Hippocampal formation (tissue), 2 donors: ENCODE measurements at places on chromosomes 13 and 19.
A peak's percentile ranks its signal among the peaks of the same experiment; 100 is the strongest.

GRCh38 chr13:28426381-28426780 is 68.5 kb downstream of the FLT1 start:
- DNase-seq = no peak

DNA sequence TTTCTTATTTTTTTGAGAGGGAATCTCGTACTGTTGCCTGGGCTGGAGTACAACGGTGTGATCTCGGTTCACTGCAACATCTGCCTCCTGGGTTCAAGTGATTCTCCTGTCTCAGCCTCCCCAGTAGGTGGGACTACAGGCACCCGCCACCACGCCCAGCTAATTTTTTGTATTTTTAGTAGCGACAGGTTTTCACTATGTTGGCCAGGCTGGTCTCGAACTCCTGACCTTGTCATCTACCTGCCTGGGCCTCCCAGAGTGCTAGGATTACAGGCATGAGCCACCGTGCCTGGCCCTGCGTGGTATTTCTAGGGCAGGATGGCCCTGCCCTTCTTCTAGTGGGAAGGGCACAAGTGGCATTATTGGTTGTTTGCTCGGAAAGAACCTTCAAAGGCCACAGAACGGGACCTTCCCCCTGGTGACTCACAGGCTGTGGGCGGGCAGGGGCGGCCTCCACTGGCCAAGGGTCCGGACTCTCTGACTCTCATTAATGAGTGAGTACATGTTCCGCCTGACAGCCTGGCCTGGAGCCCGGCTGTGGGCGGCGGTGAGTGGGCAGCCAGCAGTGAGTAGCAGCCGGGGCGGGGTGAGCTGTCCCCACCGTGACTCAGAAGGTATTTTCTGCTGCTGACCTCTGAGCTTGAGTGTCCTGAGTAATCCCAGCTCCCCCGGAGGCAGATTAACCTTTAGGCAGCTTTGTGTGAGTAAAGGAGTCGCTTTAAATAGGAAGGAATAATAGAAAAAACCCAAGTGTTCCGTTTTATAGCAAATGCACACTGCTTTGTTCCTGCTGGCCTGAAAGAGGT is 5.1 kb downstream of the DOT1L start:
- peak; percentile 87 for DNase-seq

GRCh38 chr19:47284324-47284899 is 9.7 kb downstream of the INAFM1 start:
- no peak for DNase-seq

DNA sequence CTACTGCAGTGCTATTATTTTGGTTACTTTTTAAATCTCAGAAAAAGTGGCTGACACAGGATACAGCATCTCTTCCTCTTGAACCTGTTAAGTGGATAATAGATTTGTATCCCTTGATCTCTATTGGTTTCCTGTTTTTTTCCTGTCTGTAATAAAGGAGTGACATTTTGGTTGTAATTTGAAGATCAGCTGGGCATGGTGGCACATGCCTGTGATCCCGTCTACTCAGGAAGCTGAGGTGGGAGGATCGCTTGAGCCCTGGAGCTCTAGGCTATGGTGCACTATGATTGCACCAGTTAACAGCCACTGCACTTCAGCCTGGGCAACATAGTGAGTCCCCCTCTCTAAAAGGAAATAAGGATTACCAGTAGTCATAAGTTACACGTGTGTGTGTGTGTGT is 46.8 kb downstream of the METTL21C start:
- no peak for DNase-seq

GRCh38 chr13:78298657-78299056 is 304.7 kb downstream of the POU4F1 start:
- no peak for DNase-seq

DNA sequence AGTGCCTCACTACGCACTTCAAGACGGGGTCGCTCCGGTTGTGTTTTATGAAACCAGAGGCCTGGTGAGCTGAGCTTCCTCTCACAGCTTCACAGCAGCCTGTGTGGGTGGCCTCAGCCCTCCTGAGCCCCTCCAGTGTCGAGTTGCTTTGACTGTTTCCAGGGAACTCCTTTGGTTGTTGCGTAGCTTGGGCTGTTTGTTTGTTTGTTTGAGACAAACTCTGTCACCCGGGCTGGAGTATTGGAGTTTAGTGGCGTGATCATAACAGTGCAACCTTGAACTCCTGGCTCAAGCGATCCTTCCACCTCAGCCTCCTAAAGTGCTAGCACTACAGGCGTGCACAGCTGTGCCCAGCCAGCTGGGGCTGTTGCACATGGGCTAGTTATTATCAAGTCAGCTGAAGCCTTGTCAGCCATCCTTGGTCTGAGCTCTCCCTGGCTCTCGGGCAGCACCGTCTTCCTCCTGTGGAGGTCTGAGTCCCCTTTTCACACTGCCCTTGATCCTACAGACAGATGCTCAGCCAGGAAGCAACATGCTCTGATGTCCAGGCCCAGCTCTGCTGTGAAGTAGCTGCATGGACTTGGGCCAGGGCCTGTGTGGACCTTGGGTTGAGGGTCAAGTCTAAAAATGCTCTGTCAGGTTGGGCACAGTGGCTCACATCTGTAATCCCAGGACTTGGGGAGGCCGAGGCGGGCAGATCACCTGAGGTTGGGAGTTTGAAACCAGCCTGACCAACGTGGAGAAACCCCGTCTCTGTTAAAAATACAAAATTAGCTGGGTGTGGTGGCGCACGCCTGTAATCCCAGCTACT is 10.2 kb downstream of the DOT1L start:
- DNase-seq = no peak

- DNase-seq = no peak
These were observed 91.3 kb upstream of the C1QTNF9B start for GRCh38 chr13:23988546-23989122.

- no peak for DNase-seq
These were observed 18.4 kb upstream of the RUBCNL start for GRCh38 chr13:46405457-46405856.

DNA sequence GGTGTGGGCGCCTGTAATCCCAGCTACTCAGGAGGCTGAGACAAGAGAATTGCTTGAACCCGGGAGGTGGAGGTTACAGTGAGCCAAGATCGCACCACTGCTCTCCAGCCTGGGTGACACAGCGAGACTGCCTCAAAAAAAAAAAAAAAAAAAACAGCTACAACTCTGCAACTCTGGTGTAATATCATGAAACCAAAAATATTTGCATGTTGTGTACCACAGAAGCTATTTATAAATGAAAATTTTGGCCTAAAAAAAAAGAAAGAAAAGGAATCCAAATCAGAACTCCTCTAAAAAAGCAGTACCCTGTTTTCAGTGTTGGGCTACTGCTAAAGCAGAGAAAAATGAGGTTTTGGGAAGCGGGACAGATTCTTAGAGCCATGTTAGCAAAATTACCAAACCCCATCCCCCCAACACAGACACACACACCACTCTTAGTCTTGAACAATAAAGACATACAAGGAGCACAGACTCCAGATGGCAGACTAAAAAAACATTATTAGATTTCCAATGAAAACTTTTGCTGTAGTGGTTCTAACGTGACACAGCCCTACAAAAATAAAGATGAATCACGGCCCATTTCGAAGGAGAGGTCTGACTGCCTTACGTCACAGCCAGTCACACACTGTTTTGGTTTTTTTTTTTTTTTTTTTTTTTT is 51.5 kb downstream of the INSR start:
- DNase-seq = no peak

DNA sequence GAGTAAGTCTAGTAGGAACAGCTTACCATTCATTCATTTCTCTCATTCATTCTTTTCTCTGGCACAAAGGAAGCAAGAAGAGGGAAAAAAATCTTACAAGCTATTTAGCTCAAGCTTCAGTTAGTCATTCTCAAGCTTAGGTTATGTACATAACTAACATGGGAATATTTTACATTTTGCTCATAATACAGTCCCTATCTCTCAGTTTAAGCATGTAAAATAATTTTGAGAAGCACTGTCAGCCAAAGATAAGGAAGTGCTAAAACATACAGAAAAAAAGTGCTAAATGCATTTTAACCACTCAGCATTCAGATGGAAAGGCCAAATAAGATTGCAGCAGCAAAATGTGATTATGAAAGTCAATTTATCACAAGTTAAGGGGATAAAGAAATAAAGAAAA is 7.9 kb downstream of the RBM26 start:
- no peak for DNase-seq

DNA sequence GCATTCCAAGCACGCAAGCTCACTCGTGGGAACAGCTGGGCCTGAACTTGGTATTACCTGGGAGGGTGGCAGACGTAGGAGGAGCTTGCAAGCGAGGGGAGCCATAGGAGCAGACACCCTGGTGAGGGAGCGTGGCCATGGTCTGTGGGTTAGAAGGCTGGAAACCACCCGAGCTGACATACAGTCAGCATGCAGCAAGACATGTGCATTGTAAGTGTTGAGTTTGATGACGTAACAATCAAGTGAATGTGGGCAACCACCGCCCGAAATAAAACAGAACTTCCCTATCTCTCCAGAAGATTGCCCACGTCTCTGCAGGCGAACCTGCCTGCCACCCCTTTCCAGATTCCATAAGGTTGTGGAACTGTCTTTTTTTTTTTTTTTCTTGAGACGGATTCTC is 26.8 kb downstream of the UBXN6 start:
- no peak for DNase-seq

DNA sequence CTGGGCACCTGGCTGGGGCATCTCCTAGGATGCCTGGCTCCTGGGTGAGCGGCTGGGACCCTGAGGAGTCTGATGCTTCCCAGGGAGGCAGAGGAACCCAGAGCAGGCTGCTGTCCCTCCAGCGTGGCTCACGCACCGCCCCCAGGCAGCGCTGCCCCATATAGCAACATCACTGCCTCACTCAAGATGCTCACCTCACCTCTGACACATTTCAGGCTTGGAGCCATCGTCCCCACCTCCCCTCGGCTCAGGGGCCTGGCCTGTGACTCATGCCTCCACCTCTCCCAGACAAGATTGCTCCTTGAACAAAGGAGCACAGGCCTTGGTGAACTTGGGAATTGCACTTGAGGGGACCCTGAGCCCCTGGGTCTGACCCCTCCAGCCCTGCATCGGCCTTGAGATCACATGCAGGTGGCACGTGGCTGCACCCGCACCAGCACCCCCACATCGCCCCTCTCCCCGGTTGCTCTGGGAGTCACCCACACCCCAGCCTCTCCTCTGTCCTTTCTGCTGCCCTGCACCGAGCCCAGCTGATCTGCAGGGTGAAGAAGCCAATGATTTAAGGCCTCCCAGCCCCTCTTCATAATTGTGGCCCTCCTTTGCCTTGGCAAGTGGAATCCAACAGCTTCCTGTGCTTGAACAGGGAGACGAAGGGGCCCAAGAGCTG is 11.2 kb downstream of the CEBPA start:
- no peak for DNase-seq

DNA sequence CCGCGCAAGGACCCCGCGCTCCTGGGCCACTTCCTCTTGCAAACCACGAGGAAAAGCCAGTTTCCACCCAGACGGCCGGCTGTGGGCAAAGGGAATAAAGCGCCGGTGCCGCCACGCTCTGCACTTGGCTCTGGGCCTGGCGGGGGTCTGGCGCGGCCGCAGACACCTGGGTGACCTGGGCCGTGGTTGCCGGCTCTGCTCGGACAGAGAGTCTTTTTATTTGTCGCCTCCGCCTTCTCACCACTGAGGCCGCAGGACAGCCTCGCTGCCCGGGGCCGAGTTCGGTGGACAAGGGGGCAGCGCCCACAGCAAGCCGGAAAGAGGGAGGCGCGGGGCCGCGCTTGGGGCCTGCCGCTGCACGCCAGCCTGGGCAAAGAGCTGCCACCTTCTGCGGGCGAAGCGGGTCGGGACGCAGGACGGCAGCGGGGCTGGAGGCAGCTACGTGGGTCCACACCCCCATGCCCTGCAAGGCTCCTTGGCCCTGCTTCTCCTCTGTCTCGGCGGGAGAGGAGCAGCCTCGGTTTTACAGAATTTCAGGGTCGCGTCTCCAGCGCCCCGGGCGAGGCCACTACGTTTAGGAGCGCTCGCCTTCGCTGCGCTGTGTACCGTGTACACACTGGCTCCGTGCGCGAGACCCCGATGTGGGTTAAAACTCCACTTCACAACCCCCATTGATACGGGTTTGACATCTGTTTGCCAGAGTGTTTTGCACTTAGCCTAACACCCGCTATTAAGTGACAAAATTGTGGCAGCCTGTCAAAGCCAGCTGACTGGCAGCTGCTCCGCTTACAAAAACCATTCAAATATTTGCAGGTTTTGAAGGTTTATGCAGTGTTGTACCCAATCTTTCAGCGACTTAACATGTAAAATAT is 13.0 kb upstream of the SOX1 start:
- DNase-seq = no peak

- DNase-seq = no peak
These were observed 417.9 kb downstream of the GPC5 start for GRCh38 chr13:91816263-91816807.

DNA sequence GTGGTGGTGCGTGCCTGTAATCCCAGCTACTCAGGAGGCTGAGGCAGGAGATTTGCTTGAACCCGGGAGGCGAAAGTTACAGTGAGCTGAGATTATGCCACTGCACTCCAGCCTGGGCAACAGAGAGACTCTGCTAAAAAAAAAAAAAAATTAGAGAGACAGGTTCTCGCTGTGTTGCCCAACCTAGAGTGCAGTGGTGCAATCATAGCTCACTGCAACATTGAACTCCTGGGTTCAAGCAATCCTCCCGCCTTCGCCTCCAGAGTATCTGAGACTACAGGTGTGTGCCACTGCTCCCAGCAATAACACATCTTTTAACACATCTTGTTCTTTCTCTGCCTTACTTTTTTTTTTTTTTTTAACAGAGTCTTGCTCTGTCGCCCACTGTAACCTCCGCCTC is 32.7 kb downstream of the CLEC17A start:
- no peak for DNase-seq

GRCh38 chr13:38350114-38350617 is 515 bp downstream of the UFM1 start:
- no peak for DNase-seq

DNA sequence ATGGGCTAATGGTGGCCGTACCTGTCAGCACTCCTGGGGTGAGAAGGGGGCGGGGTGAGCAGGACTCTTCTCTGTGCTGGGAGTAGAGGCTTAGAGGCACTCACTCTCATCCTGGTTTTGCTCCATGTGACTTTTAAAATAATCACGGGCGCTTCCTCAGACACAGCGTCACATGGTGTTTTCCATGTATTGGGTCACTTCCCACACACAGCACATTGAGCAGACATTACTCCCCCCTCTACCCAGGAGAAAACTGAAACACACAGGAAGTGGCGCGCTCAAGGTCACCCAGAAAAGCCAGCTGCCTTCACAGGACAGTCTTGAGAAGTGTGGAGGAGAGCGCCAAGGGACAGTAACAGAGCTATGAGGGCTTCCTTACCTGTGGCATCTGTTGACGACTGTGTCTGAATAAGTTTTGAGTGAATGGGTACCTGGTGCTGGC is 23.2 kb downstream of the SPATA13 start:
- no peak for DNase-seq

GRCh38 chr19:19110410-19111135 is 27.7 kb downstream of the TMEM161A start:
- no peak for DNase-seq

GRCh38 chr19:41225238-41226052 is 6.4 kb downstream of the AXL start:
- DNase-seq = no peak
